ENCODE measurements at places on chromosomes 11 and 22.

GRCh38 chr22:19122752-19123492, 710 bp upstream of the DGCR2 start:
- no peak for DNase-seq

DNA sequence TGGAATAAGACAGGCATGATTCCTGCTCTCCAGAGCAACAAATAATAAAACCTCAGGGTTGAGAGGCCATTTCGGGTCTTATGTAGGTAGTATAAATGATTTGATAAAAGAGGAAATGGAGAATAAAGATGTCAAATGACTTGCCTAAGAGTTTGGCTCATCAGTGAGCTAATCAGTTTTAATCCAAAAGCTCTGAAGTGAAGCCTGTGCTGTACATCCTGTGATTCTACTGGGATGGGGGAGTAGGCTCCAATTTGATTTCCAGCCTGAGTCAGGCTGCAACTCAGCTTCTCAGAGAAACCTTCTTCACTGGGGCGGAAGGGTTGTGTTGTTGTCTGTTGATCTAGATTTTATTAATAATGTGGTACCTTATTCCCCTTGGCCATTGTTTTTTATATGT, 192.2 kb upstream of the SORL1-AS1 start:
- no peak for DNase-seq

- DNase-seq: no peak
Observed at GRCh38 chr11:109514313-109515018, 92.5 kb downstream of the C11orf87 start.

DNA sequence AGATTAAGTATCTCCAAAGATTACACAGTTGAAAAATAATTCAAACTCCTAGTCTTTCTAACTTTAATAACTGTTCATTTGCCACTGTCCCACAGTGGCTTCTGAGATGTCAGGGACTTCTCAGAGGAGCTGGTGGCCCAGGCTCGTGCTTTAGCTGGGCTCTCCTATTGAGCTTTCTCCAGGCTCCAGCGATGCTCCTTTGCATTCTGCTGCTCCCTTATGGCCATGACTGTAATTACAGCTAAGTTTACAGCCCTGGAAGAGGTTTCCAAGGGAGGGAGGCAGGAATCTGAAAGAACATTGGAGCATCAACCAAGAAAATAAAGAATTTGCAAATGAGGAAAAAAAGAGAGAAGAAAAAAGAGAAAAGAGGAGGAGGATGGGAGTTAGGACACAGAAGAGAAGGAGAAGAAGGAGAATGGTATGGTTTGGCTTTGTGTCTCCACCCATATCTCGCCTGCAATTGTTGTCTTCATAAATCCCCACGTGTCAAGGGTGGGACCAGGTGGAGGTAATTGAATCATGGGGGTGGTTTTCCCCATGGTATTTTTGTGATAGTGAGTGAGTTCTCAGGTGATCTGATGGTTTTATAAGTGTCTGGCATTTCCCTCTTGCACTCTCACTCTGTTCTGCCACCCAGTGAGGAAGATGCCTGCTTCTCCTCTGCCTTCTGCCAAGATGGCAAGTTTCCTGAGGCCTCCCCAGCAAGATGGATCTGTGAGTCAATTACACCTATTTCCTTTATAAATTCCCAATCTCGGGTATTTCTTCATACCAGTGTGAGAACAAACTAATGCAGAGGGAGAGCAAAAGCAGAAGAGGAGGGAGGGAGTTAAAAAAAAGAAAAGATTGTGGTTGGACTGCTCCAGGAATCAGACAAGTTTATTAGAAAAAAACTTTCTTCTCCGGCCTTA, 857.0 kb downstream of the KCNA4 start:
- no peak for DNase-seq

- no peak for DNase-seq
Observed at GRCh38 chr11:71986131-71986530, 12.6 kb upstream of the IL18BP start.

GRCh38 chr11:1778141-1778911, 14.6 kb upstream of the CTSD start:
- no peak for DNase-seq

DNA sequence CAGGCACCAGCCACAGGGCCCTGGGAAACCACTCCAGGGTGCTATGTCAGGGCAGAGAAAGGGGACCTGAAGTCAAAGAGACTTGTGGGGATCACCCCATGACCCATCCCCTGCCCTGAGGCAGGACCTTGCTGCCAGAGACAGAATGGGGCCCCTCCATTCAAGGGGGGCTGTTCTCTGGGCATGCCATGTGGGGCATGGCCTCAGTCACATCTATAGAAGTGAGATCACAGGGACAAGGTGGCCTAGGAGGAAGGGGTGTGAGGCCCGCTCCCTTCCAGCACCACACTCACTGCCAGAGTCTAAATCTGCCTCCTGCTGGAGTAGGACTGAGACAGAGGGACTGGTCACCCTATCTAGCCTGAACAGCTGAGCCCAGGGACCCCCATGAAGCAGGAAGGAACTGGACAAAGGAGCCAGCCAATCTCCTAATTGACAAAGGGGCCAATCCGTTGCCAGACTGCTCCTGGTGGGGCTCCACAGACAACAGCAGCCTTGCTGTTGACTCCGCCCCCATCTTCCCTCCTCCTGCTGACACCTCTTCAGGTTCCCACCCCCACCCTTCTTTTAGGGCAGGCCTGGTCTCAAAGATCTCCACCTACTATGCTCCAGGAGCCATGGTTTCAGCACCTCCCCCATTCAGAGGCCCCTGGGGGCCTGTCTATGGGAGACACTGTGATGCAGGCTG, 26.0 kb downstream of the NEAT1 start:
- peak; percentile 57 for DNase-seq

DNA sequence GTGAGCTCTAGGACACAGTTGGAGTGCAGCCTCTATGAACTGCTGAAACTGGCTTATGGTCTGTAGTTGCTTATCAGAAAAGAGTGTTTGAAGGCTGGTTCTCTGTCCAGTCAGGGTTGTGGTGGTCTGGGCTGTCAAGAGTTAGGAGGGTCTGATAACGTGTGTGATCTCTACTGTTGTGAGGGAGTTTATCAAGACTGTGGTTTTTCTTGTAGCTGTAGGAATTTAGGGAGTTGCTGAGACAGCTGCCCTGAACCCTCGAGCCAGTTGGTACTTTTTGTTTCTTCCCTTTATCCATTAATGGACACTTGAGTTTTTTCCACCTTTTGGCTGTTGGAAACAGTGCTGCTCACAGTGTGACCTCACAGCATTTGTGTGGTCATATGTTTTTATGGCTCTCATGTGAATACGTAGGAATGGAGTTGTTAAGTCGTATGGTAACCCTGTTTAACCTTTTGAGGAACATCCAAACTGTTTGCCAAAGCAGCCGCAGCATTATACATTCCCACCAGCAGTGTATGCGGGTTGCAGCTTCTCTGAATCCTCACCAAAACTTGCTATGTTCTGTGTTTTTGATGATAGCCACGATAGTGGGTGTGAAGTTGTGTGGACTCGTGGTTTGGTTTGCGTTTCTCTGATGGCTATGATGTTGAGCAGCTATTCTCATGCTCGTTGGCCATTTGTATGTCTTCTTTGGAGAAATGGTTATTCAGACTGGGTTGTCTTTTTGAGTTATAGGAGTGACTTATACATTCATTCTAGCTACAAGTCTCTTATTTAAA, 20.9 kb upstream of the DGCR8 start:
- no peak for DNase-seq

GRCh38 chr22:31911565-31912406, 32.5 kb upstream of the YWHAH start:
- DNase-seq: no peak

GRCh38 chr11:12272821-12273617, 104.4 kb upstream of the PARVA start:
- DNase-seq: no peak

GRCh38 chr11:46127150-46127638, 5.9 kb upstream of the PHF21A start:
- DNase-seq: peak; percentile 83

DNA sequence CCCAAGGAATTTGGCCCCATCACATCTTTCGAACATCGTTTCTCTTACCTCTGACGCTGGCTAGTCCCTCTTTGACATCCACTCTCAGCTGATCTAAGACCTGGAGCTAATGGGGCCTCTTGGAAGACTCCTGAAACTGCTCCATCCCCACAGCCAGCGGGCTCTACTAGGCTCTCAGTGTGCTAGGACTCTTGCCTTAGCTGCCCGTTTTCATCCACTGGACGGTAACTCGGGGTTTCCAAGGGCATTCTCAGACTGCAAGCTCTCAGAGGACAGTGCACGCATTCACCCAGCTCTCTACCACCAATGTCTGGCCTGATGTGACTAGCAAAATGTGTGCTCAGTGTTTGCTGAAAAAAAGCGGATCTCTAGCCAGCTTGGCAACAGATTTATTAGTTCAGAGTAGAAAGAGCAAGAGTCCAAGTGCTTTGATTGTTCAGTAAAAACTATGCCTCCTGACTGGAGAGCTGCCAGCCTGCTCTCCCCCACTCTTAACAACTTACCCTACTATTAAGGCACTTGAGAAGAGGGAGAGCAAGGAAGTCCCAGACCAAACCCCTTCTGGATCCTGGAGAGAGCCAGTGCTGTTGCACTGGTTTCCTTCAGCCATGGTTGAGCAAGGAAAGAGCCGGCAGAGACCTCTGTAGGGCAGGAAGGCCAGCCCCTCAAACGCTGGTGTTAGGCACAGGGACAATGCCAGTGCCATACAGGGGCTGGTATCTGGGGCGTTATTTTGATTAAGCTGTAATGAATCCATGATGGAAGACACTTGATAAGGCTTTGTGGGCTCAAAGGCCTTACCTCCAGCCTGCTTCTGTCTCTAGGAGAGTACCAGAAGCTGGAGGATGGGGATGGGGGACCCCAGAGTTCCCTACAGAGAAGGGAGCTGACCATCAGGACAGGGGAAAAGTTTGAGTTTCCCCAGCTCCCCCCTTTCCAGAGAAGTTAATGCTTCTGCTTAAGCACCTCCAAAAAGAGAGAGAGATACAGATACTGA, 9.2 kb downstream of the RELA start:
- DNase-seq: no peak

GRCh38 chr11:102116453-102117205, 6.4 kb downstream of the YAP1 start:
- no peak for DNase-seq

GRCh38 chr11:118291477-118292135, 12.9 kb upstream of the CD3E start:
- DNase-seq: no peak

GRCh38 chr11:20066013-20066782, 94.1 kb downstream of the DBX1 start:
- DNase-seq: no peak

GRCh38 chr11:36095716-36096115, 151.9 kb downstream of the LDLRAD3 start:
- no peak for DNase-seq

GRCh38 chr22:31556627-31557203, 60.4 kb downstream of the SFI1 start:
- peak; percentile 52 for DNase-seq

GRCh38 chr11:86089659-86090058, 20.8 kb upstream of the PICALM start:
- no peak for DNase-seq

DNA sequence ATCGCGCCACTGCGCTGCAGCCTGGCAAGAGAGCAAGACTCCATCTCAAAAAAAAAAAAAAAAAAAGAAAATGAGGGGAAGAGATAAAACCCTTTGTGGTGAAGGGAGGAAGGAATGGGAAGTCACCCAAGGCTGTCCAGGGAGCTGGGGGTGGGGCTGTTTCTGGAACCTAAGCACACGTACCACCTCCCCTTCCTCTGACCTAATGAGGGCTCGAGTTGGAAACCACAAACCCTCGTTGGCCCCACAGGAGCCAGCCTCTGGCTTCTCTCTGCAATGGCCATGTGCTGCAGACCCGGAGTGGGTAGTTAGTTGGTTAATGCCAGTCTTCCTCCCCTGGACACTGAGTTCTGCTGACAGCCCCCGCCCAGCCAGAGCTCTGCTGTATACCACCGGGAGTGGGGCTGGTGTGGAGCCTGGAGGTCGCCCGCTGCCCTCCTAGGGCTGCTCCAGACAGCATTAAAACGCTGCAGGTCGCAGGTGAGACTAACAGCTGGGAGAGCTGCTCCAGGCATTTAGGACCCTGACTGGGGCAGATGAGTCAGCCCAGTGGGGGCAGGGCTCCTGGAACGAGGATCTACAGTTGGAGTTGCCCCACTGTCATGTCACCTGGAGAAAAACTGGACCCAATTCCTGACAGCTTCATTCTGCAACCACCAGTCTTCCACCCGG, at the start of gene LGALS12:
Gene LGALS12, plus strand, starts transcription at position 228 of the 672 bp plus-strand sequence. Its CDS starts 375 bp downstream, at position 603.
- peak; percentile 7 for DNase-seq

GRCh38 chr11:69010964-69011623, 2.0 kb downstream of the MRGPRF start:
- DNase-seq: peak; percentile 24

DNA sequence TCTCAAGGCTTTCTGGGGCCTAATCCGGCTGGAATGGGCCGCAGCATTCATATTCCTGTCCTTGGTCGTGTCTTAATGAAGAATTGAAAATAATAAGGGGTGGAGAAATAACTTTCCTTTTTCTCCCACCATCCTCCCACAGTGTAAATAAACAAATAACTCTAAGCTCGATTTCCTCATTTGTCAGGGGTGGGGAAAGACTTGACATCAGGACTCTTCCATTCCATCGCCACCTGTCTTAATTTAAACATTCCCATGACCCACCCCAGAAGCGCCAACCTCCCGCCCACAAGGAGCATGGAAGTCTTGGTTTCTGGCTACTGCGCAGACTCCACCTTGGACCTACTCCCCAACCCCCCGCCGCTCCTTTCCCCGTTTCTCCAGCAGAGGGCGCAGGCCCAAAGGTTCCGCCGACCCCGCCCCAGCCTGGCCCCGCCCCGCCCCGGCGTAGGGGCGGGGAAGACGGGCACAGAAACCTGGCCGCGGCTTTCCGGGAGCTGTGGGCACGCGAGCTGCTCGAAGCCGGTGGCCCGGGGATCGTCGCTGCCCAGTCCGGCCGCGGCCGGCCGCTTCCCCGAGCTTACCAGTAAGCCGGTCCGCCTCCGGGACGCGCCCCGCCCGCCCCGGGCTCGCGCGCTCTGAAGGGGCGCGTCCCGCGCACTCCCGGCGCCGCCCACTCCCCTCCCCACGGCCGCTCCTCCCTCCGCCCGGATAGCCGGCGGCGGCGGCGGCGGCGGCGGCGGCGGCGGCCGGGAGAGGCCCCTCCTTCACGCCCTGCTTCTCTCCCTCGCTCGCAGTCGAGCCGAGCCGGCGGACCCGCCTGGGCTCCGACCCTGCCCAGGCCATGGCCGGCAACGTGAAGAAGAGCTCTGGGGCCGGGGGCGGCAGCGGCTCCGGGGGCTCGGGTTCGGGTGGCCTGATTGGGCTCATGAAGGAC, at the start of gene CBL:
Gene CBL, plus strand, starts transcription at position 766 of the 937 bp plus-strand sequence. Its CDS starts 79 bp downstream, at position 845.
- DNase-seq: peak; percentile 96

DNA sequence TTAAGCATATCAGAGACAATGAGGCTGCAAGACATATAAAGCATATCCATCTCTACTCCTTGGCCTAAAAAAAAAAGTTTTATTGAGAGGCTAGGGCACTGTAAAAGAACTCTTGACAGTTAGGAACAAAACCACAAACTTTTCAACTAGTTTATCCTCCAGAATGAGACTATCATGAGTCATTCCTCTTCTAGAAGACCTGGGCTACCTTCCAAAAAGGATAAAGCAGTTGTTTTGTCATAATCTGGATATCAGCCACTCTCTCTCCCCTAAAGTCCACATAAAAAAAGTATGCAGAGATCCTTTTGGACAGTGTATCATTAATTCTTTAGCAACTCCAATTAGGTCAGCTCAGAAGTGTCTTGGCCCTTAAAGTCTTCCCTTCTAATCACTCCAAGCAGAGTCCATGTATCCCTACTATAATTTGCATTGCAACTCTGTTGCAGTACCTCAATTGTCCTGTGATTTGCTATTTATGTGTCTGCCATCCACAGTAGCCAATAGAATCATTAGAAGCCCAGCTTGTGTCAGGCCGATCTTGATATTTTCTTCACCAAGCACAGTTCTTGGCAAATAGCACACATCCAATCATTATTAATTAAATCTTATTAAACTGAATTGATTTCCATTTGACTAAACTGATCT, 10.4 kb downstream of the OR51T1 start:
- DNase-seq: no peak
